ENCODE measurements at places on chromosomes 13 and 19.
A peak's percentile ranks its signal among the peaks of the same experiment; 100 is the strongest.

DNA sequence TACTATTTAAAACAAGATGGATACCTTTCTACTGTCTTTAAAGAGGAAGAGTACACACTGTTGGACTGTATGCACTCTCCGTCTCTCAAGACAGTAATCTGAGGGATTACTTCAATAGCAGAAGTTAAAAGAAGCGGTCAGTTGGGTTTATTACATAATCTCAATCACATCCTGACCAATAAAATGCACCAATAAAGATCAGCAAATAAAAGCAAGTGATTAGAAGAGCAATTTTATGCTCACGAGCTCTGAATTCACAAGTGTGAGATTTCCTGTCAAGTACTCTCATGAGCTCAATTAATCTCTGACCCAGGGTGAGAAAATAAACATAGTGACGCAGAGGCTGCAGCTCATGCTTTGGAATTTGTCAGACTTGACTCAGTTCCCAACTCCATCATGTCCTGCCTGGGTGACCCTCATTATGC is 12.2 kb downstream of the ABCC4 start:
- no peak for DNase-seq

GRCh38 chr13:113846636-113847318 is 17.1 kb downstream of the GAS6 start:
- peak; percentile 84 for DNase-seq

DNA sequence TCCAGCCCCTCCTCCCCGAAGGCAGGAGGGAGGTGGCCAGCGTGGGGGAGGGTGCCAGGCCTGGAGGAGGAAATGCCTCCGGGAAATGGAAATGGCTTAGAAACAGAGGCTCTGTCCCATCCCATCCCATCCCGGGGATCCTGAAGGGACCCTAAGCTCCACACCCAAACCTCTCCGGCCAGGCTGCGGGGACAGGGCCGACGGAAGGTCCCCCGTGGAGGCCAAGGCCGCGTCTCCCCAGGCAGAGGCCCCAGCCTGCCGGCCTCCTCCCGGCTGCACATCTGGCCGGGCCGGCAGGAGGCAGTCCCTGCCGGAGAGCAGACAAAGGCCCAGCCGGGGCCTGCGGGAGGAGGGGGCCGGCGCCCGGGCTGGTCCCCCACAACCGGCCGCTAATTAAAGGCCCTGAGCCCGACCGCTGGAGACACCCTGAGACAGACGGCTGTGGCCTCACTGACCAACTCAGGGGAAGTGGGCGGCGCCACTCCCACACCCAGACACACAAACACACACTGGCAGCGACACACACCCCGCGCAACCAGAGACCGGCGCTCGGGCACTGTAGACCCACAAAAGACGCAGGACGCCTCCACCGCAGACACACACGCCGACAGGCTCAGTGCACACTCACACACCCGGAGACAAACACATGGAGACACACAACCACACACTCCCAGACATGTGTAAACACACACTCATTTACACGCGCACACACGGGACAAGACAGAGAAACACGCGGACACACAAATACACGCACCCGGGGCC is 1.1 kb downstream of the ADAMTS10 start:
- DNase-seq: no peak

DNA sequence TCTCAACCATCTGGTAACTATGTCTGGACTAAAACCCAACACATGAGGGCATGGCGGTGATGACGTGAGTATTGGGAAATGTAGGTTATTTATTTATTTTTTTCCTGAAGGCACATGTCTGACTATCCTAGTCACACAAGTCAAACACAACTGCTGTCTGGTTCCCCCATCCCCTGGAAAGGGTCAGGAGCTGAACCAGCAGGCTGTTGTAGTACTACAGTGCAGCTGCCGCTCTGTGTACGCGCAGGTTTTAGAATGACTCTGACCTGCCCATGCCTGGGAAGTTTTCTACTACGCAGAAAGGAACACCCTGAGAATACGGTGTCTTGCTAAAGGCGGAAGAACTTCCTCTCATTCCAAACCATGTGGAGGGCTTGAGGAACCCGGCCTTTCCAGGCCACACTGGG is 1.2 kb downstream of the SLC7A1 start:
- DNase-seq: no peak

Data from DMS79 (cell line).